ENCODE measurements at places on chromosomes 6 and 20. TPM values are rescaled to one million over a fixed set of nuclear protein-coding genes. Genes with fewer than 3 reads are reported as not detected.
A peak's percentile ranks its signal among the peaks of the same experiment; 100 is the strongest.

The SIM1 gene
- total RNA-seq = not detected

DNA sequence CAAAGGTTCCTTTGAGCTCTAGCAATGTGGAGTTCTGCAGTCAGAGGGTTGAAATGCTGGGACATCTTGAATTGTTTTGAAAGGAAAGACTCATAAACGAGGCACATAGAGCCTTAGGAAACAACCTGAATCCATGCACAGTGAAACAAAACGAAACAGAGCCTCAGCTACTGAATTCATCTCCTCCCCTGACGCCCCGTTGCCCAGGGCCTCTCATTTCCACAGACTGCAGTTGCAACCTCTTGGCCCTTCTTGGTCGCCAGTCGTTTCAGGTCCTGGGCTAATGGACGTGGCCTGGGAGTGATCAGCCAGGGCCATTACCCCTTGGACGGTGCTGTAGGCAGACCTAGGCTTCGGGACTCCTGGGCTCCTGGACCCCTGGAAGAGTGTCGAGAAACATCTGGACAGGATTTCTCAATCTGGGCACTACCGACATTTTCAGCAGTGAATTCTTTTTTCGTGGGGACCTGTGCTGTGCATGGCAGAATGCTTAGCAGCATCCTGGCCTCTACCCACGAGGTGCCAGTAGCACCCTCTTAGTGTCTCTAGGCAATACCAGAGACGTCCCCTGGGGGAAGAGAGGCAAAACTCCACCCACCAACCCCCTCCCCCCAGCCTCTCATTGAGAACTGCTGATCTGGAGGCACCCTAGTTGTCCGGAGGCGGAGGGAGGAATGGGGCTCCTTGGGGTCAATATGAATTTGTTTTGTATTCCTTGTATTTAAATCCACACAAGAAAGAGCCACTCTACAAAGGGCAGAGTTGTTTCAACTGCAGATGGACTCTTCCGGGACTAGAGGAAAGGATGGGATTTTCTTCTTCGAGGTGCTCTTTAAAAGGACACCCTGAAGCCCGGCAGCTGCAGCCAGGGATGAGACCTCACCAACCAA lies 50.2 kb downstream of the TMEM242 start:
- peak; percentile 56 for DNase-seq
- no peaks in the 10 kb centered on the region for H3K36me3 ChIP-seq
- H3K27ac ChIP-seq = no peak overlapping the region
- no peaks in the 10 kb centered on the region for H3K27me3 ChIP-seq
- peak overlapping the region; percentile 24 for H3K4me3 ChIP-seq
- peaks cover 9% of the 10 kb centered on the region for H3K4me1 ChIP-seq

DNA sequence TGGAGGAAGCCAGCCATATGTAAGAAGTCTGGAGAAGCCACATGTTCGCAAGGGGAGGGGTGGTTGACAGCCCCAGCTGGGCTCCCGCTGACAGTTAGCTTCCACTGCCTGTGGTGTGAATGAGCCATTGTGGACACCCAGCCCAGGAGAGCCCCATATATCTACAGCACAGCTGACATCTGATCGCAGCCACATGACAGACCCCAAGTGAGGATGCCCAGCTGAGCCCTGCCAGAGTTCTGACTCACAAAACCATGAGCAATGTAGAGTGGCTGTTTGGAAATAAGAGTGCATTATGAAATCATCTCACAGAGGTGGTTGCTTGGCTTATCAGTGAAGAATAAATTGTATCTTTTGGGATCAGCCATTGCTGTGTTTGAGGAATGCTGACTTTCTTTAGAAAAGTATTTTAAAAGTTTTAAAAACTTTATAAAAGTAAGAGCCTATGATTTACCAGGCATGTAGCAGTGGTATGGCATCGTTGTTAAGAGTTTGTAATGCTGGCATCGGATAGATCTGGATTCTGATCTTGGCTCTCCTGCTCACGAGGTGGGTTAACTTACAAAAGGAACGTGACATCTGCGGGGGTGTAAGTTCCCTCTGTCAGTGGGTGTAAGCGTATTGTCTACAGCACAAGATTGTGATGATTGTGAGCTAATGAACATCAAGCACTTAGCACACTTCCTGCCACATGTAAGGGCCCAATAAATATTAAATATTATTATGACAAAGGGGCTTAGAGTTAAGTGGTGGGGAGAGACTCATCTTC lies 24.1 kb downstream of the CFAP61 start:
- H3K27me3 ChIP-seq = peaks cover 8% of the 10 kb centered on the region
- no peaks in the 10 kb centered on the region for H3K4me1 ChIP-seq
- DNase-seq = peak; percentile 9
- no peaks in the 10 kb centered on the region for H3K36me3 ChIP-seq
- H3K27ac ChIP-seq = no peak overlapping the region

DNA sequence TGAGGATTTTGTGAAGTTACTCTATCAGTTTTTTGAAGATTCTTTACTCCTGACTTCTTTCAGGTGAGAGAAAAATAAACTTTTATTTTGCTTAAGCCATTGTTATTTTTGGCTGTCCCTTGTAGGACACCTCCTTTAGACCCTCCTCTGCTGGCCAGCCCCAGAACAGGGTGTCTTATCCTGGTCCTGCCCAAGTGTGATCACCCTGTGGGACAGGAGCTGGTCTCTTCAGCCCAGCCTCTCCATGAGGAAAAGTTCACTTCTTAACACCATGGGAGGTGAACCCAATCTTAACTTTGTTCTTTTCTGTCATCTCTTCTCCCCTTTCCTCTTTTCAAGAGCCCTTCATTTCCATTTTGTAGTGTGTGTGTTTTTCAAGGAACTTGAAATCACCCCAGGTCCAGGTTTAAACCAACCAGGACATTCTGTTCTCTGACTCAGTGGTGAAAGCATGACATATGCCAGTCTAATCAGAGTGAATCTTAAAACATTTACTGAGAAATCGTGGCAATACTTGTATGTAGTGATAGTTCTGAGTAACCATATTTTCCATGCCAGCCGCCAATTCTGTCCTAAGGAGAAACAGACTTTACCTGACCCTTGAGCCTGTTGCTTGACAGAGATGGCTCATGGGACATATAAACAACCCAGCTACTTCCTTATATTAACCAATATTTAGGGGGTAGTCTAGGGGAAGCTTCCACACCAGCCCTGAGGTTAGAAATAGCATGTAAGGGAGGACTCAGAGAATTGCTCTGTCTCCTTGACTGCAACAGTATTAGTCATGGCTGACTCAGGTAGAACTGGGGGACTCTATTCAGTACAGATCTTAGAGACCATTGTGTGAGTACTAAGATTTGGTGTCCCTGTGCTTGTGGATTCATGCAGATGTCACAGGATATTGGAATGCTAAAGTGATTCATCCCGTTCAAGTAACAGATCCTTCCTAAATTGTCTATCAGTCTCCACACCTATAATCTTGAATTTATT lies 48.8 kb downstream of the FLRT3 start:
- no peak overlapping the region for H3K27ac ChIP-seq
- no peaks in the 10 kb centered on the region for H3K36me3 ChIP-seq
- H3K4me3 ChIP-seq = no peak overlapping the region
- DNase-seq = no peak
- H3K4me1 ChIP-seq = no peaks in the 10 kb centered on the region

The RAET1L gene
- total RNA-seq = not detected

- peaks cover 20% of the 10 kb centered on the region for H3K4me1 ChIP-seq
- H3K36me3 ChIP-seq = peaks cover 23% of the 10 kb centered on the region
- H3K27me3 ChIP-seq = no peaks in the 10 kb centered on the region
- DNase-seq = no peak
These were observed 140.1 kb downstream of the REV3L start for GRCh38 chr6:111342913-111343312.

The SPATS1 gene
- total RNA-seq = not detected

The TMEM74B gene
- 1.5 TPM for total RNA-seq

The RBM39 gene
- 303 TPM for total RNA-seq

DNA sequence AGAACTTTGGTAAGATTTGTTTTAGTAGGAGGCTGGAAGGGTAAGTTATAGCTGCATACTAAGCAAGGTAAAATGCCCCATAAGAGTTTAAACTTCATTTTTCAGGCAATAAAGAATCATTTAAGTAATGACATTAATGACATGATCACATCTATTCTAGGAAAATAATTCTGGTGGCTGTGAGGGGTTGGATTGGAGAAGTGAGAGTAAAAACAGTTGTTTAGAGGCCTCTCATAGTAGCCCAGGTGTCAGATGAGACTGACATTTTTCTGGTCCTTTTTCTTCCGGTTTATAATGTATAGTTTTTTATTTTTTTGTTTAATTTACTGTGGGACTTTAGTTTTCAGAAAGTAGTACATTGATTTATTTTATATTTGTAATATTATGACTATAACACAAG lies 40.8 kb downstream of the ITCH start:
- peaks cover 27% of the 10 kb centered on the region for H3K36me3 ChIP-seq
- H3K27ac ChIP-seq = peak overlapping the region; percentile 28
- no peak overlapping the region for H3K4me3 ChIP-seq
- no peaks in the 10 kb centered on the region for H3K27me3 ChIP-seq
- peaks cover 49% of the 10 kb centered on the region for H3K4me1 ChIP-seq

DNA sequence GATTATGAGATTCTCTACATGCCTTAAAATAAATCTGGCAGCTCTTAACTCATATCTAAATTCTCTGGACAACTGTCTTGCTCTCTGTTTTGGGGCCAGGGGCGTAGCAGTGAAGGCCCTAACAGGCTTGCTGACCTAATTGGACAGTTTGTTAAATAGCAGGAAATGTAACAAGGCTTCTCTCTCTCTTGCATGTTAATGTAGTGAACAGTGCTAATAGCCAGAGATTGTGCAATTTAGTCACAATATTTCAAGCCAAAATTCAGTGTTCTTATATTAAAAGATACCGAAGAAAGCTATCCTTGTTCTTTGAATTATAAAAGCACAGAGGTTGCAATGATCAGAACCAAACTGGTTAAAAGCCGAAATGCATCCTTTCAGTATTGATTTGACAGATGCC lies 3.0 kb downstream of the PPP1R3D start:
- H3K27ac ChIP-seq = no peak overlapping the region
- H3K4me3 ChIP-seq = no peak overlapping the region
- DNase-seq = no peak
- H3K36me3 ChIP-seq = peaks cover 10% of the 10 kb centered on the region
- peaks cover 37% of the 10 kb centered on the region for H3K4me1 ChIP-seq

The FERMT1 gene
- 0.30 TPM for total RNA-seq

The PAX1 gene
- total RNA-seq = not detected

DNA sequence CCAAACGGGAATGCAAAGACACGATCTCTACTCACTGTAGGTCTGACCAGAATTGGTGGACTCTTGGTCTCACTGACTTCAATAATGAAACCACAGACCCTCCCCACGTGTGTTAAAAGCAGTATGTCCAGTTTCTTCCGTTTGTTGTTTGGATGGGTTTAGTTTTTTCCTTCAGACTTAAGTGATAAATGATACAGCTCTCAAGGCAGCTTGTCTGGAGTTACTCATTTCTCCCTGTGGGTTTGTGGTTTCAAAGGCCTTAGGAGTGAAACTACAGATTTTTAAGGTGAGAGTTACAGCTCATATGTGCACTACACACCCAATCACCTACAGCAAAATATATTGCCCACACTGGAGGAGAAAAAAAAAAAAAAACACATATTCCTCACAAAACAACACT lies 86.7 kb upstream of the STMND1 start:
- peak; percentile 47 for DNase-seq
- H3K4me1 ChIP-seq = peaks cover 17% of the 10 kb centered on the region
- peak overlapping the region; percentile 36 for H3K4me3 ChIP-seq
- peak overlapping the region; percentile 38 for H3K27ac ChIP-seq
- no peaks in the 10 kb centered on the region for H3K36me3 ChIP-seq

DNA sequence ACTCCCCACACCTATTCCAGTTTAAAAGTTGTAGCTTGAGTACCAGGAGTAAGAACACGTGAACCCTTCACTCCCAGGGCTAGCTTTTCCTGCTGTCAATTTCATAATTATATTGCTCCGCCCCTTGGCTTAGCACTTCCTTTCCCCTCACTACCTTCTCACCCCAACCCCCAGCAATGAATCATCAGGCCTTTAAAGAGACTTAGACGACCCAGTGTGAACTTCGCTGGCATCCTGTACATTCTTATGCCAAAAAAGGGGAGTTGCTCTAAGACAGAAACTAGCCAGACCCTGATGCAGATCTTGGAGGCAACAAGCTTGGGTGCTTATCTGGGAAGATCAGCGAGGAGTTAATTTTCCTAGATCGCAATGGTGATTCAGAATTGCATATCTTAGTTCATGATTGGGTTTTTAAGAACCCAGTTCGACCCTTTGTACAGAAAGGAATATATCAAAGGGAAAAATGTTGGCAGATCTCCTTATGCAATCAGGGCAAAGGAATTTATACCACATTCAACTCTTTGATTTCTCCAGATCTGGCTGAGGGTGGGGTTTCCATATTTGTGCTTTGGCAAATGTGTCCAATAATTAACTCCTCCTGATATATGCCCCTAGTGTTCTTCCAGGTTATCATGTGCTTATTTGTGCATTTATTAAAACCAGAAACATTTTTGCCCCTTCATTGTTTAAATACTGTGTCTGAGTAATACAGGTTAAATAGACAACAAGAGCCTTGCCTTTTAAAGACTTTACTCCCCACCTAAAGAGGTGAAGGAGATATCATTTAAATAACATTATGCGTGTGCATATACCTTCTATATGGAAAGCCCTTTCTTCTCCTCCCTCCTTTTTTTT lies 8.1 kb upstream of the ATXN1 start:
- no peaks in the 10 kb centered on the region for H3K27me3 ChIP-seq
- peak; percentile 77 for DNase-seq
- no peaks in the 10 kb centered on the region for H3K36me3 ChIP-seq

GRCh38 chr6:154878871-154879491 lies 116.1 kb upstream of the TIAM2 start:
- no peaks in the 10 kb centered on the region for H3K27me3 ChIP-seq
- peaks cover 7% of the 10 kb centered on the region for H3K36me3 ChIP-seq
- H3K4me3 ChIP-seq = no peak overlapping the region
- peaks cover 6% of the 10 kb centered on the region for H3K4me1 ChIP-seq
- no peak for DNase-seq

DNA sequence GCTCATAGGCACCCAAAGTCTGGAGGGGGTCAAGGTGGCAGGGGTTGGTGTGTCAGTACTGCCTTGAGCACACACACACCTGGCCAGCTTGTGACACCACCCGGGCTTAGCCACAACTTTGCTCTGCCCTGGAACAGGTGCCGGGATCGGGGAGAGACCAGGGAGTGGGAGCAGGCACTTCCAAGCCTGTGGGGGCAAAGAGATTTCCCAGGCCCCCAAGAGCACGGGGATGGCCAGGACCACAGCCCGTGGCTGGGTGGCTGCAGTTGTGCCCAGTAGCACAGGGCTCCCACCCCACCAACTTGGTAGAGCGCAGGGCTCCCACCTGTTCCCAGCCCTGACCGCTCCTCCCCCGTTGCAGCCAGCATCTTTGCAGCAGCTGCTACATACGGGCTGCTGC lies 40.4 kb downstream of the WASF1 start:
- no peaks in the 10 kb centered on the region for H3K36me3 ChIP-seq
- H3K4me1 ChIP-seq = no peaks in the 10 kb centered on the region
- DNase-seq = no peak
- H3K4me3 ChIP-seq = no peak overlapping the region

The SYCP2L gene
- not detected for total RNA-seq

- no peaks in the 10 kb centered on the region for H3K4me1 ChIP-seq
- no peak for DNase-seq
- H3K27me3 ChIP-seq = no peaks in the 10 kb centered on the region
- no peak overlapping the region for H3K4me3 ChIP-seq
- H3K36me3 ChIP-seq = no peaks in the 10 kb centered on the region
These were observed 54.4 kb downstream of the OPRM1 start for GRCh38 chr6:154093231-154094044.
